Stimulated activated CD4-positive, alpha-beta T cell treated with anti-CD3 and anti-CD28 coated beads, Interleukin-4, amount 100 ng/mL, for 1 hour (primary cell): ENCODE measurements at places on chromosomes 2 and 18.

- no peak for DNase-seq
Observed at GRCh38 chr2:236525411-236525997, 44.1 kb upstream of the ACKR3 start.

- no peak for DNase-seq
Observed at GRCh38 chr2:142165790-142166189, 35.0 kb upstream of the LRP1B start.

- no peak for DNase-seq
Observed at GRCh38 chr2:127951026-127951425, 65.3 kb upstream of the AMMECR1L start.

DNA sequence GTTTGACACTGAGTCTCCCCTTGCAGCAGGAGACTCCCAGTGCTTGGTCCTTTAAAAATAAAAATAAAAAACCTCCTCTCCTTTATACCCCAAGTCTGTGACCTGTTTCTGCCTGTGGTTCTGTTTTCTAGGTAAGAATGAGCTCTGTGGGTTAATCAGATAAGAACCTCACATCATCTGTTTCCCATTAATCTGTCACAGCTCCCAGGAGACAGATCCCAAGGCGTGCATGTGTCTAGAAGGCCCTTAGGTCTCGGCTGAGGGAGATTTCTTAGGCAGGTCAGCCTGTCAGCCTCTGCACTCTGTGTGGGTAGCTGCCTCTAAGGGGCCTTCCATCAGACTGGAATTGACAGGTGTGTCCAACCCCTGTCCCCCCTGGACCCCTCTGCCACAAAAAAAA is 80.7 kb downstream of the FHOD3 start:
- no peak for DNase-seq

- no peak for DNase-seq
Observed at GRCh38 chr2:168159754-168160585, 87.4 kb downstream of the STK39 start.

DNA sequence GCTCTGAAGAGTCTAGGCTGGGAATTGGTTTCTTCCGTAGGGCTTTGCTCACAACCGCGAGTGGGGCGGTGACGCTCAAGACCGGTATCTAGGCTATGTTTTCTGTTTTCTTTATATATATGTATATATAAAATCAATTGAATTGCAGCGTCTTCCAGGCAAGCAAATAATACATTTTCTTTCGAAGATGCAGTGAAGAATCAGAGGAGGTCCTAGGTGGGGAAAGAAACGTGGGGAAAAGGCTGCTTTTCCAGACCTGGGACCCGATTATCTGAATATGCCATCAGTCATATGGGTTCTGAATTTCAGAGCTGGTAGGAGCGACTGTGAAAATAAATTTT is 714 bp upstream of the SCN9A start:
- DNase-seq = no peak

- DNase-seq = no peak
Observed at GRCh38 chr2:80233333-80233732, 71.2 kb downstream of the LRRTM1 start.

DNA sequence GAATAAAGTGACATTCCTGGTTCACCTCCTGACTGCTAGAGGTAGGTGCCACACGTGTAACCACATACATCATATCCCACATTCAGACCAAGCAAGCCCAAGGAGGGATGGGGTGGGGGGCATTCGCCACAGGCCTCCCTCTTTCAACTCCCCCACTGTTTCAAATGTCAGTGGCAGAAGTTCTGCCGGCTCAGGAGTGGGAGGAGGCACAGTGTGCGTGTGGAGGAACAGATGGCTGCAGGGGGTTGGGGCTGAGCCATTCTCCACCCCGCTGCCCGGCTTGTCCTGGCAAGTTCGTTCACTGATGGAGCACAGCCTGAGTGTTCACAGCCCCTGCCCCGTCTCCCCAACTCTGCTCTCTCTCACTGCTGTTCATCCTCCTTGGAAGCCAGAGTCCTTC is 75.4 kb upstream of the TANC1 start:
- DNase-seq = no peak

DNA sequence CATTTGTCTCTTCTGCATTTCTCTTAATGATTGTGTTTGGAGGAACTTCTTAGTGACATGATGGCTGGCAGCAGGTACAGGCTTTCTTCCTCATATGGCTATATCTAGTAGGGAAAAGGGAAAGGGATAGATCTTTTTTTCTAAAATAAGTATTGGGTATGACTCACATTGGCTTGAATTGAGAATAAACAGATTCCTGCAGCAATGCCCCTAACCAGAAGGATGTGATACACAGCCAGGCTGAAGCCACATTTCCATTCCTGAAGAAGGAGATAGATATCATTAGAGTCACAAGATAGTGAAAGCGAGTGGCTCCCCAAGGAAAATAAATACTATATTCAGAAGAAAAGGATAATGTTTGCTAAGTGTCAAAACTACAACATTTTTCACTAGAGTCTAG is 61.1 kb downstream of the VWC2L start:
- DNase-seq = no peak

DNA sequence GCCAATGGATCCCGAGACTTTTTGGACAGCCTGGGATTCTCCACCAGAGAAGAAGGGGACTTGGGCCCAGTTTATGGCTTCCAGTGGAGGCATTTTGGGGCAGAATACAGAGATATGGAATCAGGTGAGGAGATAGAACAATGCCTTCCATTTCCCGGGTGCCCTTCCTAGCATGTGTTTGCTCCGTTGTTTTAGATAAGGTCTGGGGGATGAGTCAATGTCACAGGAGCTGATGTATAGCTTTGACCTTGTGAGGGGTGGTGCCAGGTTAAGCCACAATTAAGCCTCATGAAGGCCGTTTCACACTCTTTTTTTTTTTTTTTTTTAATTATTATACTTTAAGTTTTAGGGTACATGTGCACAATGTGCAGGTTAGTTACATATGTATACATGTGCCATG is 4.7 kb downstream of the TYMS start:
- DNase-seq = no peak

DNA sequence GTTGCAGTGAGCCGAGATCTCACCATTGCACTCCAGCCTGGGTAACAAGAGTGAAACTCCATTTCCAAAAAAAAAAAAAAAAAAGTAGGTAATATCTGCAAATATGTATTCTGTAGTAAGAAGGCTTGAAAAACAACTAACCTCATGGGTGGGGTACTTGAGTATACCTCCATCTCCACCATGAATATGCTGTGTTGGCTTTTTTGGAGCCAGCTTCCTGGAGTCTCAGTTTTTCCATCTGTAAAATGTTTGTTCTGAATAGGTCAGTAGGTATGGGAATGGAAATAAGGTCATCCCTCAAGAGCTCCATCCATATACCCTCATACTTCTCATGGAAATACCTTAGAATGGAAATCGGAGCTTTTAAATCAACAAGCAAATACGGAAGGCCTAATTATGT is 430.0 kb upstream of the FAM98A start:
- no peak for DNase-seq

- no peak for DNase-seq
Observed at GRCh38 chr2:47179388-47179787, 24.3 kb upstream of the STPG4 start.
